SJSA1 (cell line): ENCODE measurements at places on chromosomes 1 and 21.

DNA sequence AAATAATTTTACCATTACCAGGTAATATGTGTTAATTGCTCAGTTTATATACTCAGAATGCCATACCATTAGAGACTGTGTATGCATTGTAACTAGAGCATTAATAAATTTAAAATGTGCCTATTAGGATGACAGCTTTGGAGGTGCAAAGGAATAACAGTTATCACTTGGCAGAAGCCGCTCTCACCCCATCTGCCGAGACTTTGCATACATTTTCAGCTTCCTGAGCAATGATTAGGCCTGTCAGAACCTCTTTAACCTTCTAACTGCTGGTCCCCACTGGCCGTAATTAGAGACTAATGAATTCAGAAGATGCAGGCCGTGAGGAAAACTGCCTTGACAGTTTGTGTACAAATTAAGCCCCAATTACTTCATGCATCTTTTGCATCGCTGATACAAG, 158.0 kb upstream of the PROX1 start:
- DNase-seq: no peak

GRCh38 chr1:188096521-188096920, 1267.8 kb downstream of the PLA2G4A start:
- no peak for DNase-seq

- no peak for DNase-seq
Measured at GRCh38 chr1:200883118-200883517, 10.3 kb downstream of the GPR25 start.

DNA sequence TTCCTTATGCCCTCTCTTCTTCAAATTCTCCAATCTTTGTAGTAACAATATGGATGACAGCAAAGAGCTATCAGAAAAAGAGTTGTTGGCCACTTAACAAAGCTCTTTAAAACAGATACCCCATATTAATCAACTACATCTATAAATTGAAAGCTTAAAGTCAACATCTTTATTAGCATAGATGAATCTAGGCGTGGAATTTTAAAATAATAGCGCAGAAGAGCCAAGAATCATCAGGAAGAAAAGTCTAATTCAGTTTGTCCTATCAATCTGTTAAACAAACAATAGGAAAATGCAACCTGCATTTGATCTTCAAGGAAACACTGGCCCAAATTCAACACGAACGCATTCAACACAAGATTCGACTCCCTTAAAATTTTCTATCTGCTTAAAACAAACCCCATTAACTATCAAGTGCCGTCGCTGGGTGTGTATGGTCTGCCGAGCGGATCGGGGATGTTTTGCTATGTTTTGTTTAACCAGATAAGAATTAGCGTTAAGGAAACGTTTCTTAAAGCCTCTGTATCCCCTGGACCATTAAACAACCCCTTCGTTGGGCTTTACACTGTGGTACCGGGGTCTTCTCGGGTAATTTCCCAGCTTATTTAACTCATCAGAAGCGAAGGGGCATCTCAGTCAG, 1.0 kb downstream of the LYST start:
- no peak for DNase-seq
